Hematopoietic multipotent progenitor cell treated with erythropoietin and hydrocortisone succinate and interleukin-3 and kit ligand, for 4 days (in vitro differentiated cells): ENCODE measurements at places on chromosomes 5 and 9.

DNA sequence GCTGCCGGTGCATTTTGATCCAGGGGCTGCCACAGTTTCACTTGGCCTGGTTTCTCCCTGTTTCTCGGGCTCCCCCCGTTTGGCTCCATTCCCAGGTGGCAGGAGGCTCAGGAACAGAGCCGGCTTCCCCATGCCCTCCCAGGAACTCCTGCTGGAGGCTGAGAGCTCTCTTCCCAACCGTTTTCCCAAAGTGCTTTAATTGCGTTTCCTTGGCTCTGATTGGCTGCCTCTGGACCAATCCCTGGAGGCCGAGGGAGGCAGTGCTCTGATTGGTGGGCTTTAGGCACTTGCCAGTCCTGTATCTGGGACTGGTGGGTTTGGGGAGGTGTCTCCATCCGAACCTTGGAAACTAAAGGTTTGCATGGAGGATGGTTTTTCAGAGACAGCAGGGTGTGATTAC, 4.9 kb downstream of the TSPAN17 start:
- DNase-seq = no peak

- no peak for DNase-seq
Measured at GRCh38 chr5:118657576-118657975, 330.8 kb downstream of the DTWD2 start.

- DNase-seq = peak; percentile 65
Measured at GRCh38 chr5:18393565-18394442, 759.5 kb downstream of the TAF11L14 start.

DNA sequence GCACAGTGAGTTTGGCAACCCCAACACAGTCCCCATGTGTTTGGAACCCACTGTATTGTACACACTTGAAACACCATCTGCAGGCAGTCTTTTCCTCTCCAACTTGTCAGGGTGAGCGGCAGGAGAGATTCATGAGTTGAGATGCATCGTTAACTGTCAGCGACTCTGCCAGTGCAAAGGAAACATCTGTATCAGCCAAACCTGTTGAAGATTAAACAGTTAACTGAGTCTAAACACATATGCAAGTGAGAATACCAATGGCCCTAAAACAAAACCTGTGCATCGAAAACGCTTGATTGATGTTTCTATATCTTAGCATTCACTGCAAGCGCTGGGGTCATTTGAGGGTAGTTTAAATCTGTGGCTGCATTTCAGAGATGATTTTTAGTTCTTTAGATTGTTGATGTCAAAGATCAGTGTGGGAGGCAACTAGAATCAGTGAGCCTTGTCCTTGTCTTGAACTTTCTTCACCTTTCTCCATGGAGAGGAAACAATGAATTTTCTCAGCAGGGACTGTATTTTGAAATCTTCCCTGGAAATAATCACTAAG, 41.3 kb upstream of the PAM start:
- DNase-seq = peak; percentile 3

DNA sequence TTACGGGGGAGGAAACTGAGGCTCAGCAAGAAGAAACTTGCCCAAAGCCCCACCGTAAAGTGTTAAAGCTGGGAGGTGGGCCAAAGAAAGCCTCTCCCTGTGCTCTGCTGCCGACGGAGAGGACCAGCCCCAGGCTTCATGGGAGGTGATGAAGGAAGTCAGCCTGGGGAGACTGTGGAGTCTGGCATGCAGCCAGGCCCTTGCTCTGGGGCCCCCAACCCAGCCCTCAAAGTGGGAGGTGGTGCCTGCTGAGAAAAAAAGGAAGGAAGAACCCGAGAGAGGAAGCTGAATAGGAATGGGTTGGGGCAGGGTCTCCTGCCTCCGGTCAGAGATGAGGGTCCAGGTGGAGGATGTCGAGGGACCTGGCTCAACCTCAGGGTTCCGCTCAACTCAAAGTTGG, 3.8 kb downstream of the RNF44 start:
- DNase-seq = peak; percentile 83

DNA sequence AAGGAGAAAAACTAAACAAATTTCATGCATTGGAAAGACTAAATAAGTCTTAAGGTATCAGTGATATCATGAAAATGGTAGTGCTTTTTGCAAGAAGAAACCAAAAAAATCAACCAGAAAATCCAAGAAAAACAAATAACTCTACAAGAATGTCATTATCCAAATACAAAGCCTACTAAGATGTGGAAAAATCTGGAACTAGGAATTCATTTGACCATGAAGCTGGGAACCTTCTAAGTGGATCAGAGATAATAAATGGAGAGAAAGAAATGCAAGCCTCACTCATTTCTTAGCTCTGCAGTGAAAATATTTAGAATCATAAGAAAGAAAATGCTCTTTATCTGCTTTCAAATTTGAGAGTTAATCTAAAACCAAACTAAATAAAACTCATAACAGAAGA, 51.3 kb downstream of the RASEF start:
- no peak for DNase-seq

DNA sequence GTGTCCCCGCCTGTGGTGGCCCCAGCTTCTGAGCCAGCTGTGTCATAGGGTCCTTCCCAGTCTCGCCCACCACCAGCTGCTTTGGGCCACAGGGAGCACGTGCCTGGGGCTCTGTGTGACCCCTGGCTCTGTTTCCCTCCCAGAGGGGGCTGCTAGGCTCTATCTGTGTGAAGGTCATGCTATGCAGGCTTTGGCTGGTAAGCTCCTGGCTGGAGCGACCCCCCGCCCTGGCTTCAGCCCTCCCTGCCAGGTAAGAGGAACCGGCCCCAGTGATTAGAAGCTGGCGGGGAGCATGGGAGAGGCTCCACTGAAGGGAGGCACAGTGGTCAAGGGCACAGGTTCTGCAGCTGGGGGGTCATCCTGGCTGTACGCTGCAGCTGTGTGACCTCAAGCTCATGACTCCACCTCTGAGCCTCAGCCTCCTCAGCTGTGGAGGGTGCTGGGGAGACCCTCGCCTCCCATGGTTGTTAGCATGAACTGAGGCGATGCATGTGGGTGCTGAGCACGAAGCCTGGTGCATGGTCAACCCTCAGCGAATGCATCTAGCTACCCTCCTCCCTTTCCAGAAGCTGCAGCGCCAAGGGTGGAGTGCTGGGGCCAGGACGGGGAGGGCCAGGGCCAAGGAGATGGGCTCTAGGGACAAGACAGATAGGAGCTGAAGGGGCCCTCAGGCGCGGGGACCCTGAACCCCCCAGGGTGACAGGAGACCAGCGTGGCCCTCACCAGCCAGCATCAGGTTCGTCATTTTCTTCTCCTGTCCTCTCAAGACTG, 163.8 kb upstream of the MVB12B start:
- no peak for DNase-seq
